ENCODE measurements at places on chromosomes 5 and 9. TPM values are rescaled to one million over a fixed set of nuclear protein-coding genes. Genes with fewer than 3 reads are reported as not detected.

GRCh38 chr9:128765499-128765898 is 6.2 kb downstream of the ZER1 start:
- H3K27ac ChIP-seq, result no peak overlapping the region
- peaks cover 9% of the 10 kb centered on the region for H3K4me1 ChIP-seq
- peaks cover 3% of the 10 kb centered on the region for H3K36me3 ChIP-seq
- no peak for DNase-seq

DNA sequence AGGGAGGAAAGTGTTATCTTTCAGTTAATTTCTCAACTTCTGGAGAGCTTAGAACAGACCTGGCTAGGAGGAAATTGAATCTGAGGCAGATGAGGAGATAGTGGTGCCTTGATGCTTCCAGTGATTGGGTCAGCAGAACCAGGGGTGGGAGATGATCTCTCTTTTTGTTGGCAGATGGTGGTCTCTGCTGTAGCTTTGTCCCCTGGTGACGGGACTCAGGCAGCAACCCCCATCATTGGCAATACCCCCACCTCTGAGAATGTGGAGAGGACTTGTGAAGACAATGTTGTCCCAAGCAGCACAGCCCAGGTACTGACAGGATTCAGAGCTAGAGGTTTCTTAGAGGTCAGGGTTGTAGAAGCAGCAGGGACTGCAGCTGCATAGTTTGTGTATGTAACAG is 3.7 kb upstream of the PDCD6 start:
- no peaks in the 10 kb centered on the region for H3K27me3 ChIP-seq
- H3K4me3 ChIP-seq, result no peak overlapping the region
- DNase-seq, result no peak

GRCh38 chr5:148497757-148498156 is 114.0 kb downstream of the FBXO38 start:
- H3K27me3 ChIP-seq, result peaks cover 20% of the 10 kb centered on the region
- no peak overlapping the region for H3K27ac ChIP-seq
- no peak for DNase-seq
- H3K4me3 ChIP-seq, result no peak overlapping the region

- no peak overlapping the region for H3K4me3 ChIP-seq
- peak; percentile 60 for DNase-seq
- H3K4me1 ChIP-seq, result peaks cover 83% of the 10 kb centered on the region
These were observed 60.8 kb downstream of the SEMA4D start for GRCh38 chr9:89436963-89437625.

RANBP3L gene
- not detected for total RNA-seq

DNA sequence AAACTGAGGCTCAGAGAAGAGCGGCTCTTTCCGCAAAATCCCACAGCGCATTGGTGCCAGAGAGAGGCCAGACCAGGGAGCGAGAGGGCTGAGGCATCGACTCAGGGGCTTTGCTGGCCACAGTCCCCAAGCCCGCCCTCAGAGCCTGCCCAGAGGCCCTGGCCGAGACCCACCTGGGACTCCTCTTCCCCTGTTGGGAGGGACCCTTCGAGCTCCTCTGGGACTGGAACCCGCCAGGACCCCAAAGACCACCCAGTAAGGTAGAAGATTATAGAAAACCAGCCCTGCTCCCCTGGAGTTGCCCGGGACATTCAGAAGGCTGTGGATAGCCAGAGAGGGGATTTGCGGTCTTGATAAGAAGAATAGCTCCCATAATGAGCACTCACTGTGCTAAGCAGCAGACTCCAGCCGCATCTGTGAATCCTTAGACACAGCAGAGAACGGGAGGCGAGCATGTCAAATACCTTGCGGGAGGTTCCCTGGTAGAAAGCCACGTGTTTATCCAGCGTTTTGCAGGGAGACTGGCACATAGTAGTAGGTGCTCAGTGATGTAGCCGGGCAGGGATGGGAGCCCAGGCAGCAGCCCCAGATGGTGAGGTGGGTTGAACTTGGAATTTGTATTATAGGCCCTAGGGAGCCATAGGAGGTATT is 651 bp upstream of the AK1 start:
- no peak overlapping the region for H3K4me3 ChIP-seq
- H3K36me3 ChIP-seq, result peaks cover 7% of the 10 kb centered on the region
- peaks cover 2% of the 10 kb centered on the region for H3K4me1 ChIP-seq
- H3K27me3 ChIP-seq, result no peaks in the 10 kb centered on the region

DNA sequence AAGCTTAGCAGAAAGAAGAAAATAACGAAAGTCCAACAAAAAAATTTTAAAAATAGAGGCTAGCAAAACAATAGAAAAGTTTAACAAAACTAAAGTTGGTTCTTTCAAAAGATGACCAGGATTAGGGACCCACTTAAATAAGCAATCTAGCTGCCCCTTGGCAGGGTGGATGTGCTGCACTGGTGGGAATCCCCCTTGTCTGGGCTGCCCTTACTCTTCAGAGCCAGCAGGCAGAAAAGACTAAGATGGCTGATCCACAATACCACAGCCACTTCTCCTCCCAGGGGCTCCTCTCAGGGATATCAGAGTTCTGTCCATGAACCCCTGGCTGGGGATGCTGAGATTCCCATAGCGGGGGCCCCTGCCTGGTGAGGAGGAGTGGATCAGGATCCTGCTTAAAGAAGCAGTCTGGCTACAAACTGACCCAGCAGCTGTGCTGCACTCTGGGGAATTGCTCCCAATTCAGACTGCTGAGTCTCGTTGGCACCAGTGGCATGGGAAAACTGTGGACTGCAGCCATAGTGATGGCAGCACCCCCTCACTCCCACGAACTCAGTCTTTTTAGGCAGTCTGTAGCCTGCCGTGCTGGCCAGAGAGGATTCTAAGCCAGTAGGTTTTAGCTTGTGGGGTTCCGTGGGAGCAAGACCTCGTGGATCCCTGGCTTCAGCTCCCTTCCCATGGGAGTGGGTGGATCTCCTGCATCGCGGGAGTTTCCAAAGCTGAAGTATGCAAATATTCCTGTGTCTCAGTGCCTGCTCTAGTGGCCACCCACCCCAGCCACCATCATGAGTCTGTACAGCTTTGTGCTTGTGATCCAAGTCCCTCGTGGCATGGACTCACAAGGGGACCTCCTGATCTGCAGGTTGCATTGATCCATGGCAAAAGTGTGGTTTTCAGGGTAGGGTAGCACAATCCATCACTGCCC is 2.9 kb upstream of the INSL6 start:
- H3K4me1 ChIP-seq, result peaks cover 18% of the 10 kb centered on the region
- DNase-seq, result no peak
- no peaks in the 10 kb centered on the region for H3K36me3 ChIP-seq
- no peaks in the 10 kb centered on the region for H3K27me3 ChIP-seq

TBC1D2 gene
- total RNA-seq, result 11.0 TPM

ZDHHC11B gene
- not detected for total RNA-seq

GRCh38 chr5:134975843-134976242 is 8.1 kb downstream of the CATSPER3 start:
- H3K36me3 ChIP-seq, result peaks cover 14% of the 10 kb centered on the region
- no peaks in the 10 kb centered on the region for H3K4me1 ChIP-seq
- H3K27me3 ChIP-seq, result no peaks in the 10 kb centered on the region
- H3K27ac ChIP-seq, result no peak overlapping the region

ZBTB34 gene
- total RNA-seq, result 8.2 TPM

DNA sequence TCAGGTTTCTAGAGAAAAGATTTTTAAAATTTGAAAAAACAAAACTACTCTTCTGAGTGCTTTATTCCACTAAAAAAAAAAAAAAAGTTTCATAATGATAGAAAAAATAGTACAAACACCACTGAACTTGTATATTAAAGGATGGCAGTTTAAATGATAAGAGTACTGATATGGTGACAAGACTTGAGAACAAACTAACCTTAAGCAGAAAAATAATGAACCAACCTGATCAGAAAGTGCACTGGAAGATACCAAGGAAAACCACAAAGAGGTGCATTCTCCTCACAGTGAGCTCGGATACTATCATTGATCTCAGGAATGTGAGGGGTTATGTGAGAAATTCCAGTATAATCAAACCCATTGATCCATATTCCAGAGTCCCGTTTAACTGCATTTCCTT is 34.3 kb downstream of the ERMP1 start:
- H3K27ac ChIP-seq, result no peak overlapping the region
- H3K36me3 ChIP-seq, result peaks cover 49% of the 10 kb centered on the region
- no peak overlapping the region for H3K4me3 ChIP-seq

- DNase-seq, result no peak
- H3K4me3 ChIP-seq, result no peak overlapping the region
- H3K27me3 ChIP-seq, result peaks cover 31% of the 10 kb centered on the region
- no peaks in the 10 kb centered on the region for H3K36me3 ChIP-seq
- H3K27ac ChIP-seq, result no peak overlapping the region
These were observed 5.3 kb downstream of the SLC1A3 start for GRCh38 chr5:36611520-36612274.

DNA sequence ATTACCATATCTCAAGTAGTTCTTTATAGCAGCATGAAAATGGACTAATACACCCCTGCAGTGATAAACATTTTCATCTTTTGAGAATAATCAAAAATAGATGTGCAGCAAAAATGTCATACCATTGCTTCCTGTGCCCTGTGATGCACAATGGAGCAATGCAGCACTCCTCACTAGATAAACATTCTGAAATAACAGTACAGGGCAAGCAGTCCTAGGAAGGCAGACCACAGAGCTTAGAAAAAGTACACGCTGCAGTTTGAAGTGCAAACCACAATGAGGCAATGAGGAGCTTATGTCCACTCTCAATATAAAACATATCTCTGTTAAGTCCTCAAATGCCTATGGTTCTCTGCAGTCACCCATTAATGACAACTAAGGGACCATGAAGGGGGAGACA is 367.6 kb downstream of the PDE4D start:
- DNase-seq, result no peak
- H3K27me3 ChIP-seq, result no peaks in the 10 kb centered on the region
- no peaks in the 10 kb centered on the region for H3K36me3 ChIP-seq
- no peak overlapping the region for H3K27ac ChIP-seq
- no peaks in the 10 kb centered on the region for H3K4me1 ChIP-seq

DNA sequence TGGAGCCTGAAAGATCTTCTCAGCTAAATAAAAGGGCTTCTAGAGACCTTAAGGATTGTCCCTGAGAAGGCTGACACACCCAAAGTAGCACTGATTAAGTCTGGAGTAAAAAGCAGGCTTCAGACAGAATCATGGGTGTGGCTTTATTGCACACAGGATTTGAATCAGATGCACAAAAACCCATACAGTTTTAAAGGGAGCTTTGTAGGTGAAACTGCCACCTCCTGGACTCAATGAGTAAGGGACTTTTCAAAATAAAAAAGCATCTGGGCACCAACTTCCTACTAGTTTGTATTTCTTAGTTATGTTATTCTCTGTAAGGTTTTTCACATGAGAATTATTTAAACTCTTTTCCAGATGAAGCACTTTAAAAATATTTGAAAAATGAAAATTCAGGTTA is 129.4 kb downstream of the EDIL3 start:
- no peak overlapping the region for H3K4me3 ChIP-seq
- no peak overlapping the region for H3K27ac ChIP-seq
- no peaks in the 10 kb centered on the region for H3K4me1 ChIP-seq
- H3K27me3 ChIP-seq, result no peaks in the 10 kb centered on the region

SLC6A18 gene
- not detected for total RNA-seq

C5orf34 gene
- total RNA-seq, result 8.5 TPM

- H3K4me1 ChIP-seq, result peaks cover 28% of the 10 kb centered on the region
- H3K27me3 ChIP-seq, result no peaks in the 10 kb centered on the region
- no peak overlapping the region for H3K27ac ChIP-seq
- DNase-seq, result no peak
These were observed 3.5 kb upstream of the SUSD3 start for GRCh38 chr9:93054758-93055704.

- H3K36me3 ChIP-seq, result no peaks in the 10 kb centered on the region
- no peak overlapping the region for H3K4me3 ChIP-seq
- H3K27me3 ChIP-seq, result no peaks in the 10 kb centered on the region
- no peak overlapping the region for H3K27ac ChIP-seq
- DNase-seq, result no peak
- no peaks in the 10 kb centered on the region for H3K4me1 ChIP-seq
These were observed 210.2 kb downstream of the FRMD3 start for GRCh38 chr9:83327750-83328622.

GRCh38 chr5:40410231-40410861 is 269.4 kb upstream of the PTGER4 start:
- H3K4me1 ChIP-seq, result peaks cover 55% of the 10 kb centered on the region
- no peaks in the 10 kb centered on the region for H3K27me3 ChIP-seq
- H3K27ac ChIP-seq, result peak overlapping the region; percentile 90
- H3K4me3 ChIP-seq, result peak overlapping the region; percentile 63
- peak; percentile 76 for DNase-seq

CSF1R gene
- not detected for total RNA-seq

GRCh38 chr9:70439991-70440706 is 25.7 kb upstream of the KLF9 start:
- H3K27ac ChIP-seq, result no peak overlapping the region
- DNase-seq, result no peak
- H3K4me1 ChIP-seq, result peaks cover 18% of the 10 kb centered on the region
- peaks cover 2% of the 10 kb centered on the region for H3K27me3 ChIP-seq
- no peak overlapping the region for H3K4me3 ChIP-seq
- no peaks in the 10 kb centered on the region for H3K36me3 ChIP-seq

CD274 gene
- total RNA-seq, result 12.4 TPM

GRCh38 chr5:1026700-1027621 is 18.4 kb downstream of the NKD2 start:
- H3K36me3 ChIP-seq, result no peaks in the 10 kb centered on the region
- no peak overlapping the region for H3K4me3 ChIP-seq
- H3K27ac ChIP-seq, result no peak overlapping the region
- DNase-seq, result no peak
- H3K4me1 ChIP-seq, result no peaks in the 10 kb centered on the region

DNA sequence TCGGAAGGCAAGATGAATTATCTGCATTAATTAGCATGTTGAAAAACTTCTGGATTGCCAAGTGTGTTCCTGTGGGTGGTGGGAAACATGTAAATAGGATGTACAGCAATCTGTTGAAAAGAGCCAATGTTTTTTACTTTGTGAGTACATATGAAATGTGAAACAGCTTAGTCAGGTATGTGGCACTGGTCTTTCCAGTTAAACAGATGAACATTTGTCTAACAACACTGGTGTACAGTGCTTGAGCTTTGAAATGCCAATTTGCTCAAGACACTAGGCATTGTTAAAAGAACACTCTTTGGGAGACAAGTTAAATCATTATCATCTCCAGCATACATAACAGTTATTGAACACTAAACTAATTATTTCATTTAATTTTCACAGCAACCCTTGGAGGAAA is 107.3 kb upstream of the SLC24A2 start:
- no peak overlapping the region for H3K27ac ChIP-seq
- DNase-seq, result no peak
- no peaks in the 10 kb centered on the region for H3K27me3 ChIP-seq
- H3K36me3 ChIP-seq, result no peaks in the 10 kb centered on the region

DNA sequence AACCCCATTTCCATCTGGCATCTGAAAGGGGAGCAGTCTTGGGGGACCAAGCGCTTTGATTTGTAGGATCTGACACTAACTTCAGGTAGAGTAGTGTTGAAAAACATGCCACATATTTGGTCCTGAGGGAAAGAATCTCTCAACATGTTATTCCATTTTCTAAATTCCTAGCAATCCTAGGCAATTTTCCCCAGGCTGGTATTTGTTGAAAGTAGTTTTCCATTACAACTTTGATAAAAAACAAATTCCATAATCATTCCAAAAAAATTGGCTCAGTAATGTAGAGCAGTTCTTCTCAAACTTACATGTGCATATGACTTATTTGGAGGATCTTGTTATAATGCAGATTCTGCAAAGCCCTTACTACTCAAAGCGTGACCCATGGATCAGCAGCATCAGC is 477.9 kb downstream of the ACTL7B start:
- DNase-seq, result no peak
- H3K4me1 ChIP-seq, result no peaks in the 10 kb centered on the region
- H3K36me3 ChIP-seq, result no peaks in the 10 kb centered on the region
- no peak overlapping the region for H3K4me3 ChIP-seq
- H3K27ac ChIP-seq, result no peak overlapping the region

ZNF618 gene
- total RNA-seq, result 0.25 TPM

GRCh38 chr5:114097570-114097969 is 264.3 kb upstream of the KCNN2 start:
- H3K4me1 ChIP-seq, result no peaks in the 10 kb centered on the region
- no peak for DNase-seq
- no peaks in the 10 kb centered on the region for H3K27me3 ChIP-seq
- no peak overlapping the region for H3K4me3 ChIP-seq
- H3K36me3 ChIP-seq, result no peaks in the 10 kb centered on the region

All from activated CD4-positive, alpha-beta memory T cell treated with anti-CD3 and anti-CD28 coated beads, Interleukin-2, amount 10 ng/mL, durations not matched to agents 7 days and 5 days (primary cell).